Ascending aorta (tissue), 2 donors: ENCODE measurements at places on chromosomes 5 and 9.

DNA sequence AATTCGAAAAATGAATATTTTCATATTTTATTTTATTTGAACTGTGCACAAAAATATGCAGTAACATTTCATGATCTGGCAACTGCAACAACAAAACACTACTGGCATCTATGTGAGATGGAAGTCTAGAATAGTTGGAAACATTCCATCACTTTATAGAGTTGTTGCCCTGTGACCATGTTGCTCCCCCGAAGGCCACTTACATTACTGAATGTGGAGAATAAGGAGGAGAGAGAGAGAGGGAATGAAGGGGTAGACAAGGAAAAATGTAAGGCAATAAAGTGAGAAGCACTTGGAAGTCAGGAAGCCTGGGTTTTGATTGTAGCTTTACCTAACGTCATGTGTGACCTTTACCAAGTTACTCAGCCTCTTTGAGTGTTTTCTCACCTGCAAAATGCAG is 437.2 kb upstream of the EDIL3 start:
- no peak for DNase-seq

DNA sequence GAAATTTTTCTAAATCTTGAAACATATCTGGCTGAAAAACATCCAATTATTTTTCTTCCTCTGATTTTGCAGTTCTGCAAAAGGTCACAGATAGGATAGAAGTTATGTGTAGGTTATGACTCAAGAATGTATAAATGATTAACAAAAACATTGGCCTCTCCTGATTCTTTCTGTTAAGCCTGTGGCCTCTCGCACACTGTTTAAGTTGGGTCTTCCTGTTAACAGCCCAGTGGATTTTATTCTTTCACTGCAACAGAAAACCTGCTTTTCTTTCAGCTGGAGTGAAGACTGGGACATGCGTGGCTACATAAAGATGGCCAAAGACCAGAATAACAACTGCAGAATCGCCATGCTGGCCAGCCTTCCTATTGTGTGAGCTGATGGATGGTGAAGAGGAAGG is 17.1 kb upstream of the SPATA31E1 start:
- no peak for DNase-seq

DNA sequence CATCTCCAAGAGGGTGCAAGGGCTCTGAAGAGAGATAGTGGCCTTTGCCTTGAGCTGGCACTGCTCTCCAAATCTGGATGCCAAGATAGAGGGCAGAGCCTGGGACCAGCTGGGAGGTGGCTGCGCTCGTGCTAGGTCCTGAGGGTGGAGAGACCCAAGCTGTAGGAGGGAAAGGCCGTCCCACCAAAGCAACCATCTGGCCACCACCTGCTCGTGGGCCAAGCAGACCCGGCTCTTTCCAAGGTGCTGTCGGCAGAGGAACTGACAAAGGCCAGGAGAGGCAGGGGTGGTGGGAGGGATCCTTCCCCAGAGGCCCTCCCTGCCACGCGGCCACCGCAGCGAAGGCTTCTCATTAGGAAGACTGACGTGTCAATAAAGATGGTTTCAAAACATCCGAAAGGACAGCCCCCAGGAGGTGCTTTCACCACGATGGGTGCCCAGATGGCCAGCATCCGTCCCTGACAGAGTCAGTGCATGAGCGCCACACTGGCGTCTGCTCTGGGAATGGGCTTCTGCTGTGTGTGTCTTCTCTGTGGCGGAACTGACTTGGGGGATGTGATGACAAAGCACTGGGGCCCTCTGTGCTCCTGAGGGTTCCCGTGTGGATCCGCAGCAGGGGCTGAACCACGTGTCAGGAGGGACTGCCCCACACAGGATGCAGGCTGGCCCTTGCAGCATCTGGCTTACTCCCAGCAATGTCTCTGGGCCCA is 213.5 kb downstream of the FANCC start:
- DNase-seq: no peak

- no peak for DNase-seq
These were observed 88.8 kb downstream of the ANXA2R start for GRCh38 chr5:42951293-42951840.

DNA sequence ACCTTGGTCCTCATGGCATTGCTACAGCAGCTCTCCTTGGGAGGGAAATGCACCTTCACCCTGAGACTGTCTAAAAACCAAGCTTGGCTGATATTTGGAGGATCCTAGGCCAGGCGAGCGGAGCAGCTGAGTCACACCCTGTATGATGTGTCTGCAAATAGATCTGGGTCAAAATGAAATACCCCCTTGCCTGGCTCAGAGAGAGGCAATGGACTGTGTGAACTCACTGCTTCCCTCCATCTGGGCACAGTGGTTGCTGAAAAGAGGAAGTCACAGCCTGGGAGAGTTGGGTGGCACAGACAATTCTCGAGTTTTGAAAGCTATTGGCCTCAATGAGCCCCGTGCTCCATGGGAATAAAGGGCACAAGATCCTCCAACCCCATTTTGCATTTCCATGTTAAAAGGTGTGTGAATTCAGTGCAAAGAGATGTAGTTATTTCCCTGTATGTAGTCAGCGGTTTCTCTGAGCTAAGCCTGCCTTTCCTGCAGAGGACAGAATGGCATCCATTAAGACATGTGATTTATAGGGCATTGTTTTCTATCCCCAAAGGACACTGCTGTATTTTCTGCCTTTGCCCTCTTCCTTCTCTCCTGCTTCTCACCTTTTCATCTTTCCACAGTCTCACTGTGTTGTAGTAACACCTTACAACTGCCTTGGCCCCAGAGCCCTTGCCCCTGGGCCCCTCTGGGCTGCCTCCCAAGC is 177.2 kb downstream of the GADD45G start:
- peak; percentile 21 for DNase-seq

- DNase-seq: no peak
These were observed 9.5 kb downstream of the KCNV2 start for GRCh38 chr9:2726650-2727340.

- DNase-seq: no peak
These were observed 72.5 kb upstream of the CACNA1B start for GRCh38 chr9:137804908-137805630.

DNA sequence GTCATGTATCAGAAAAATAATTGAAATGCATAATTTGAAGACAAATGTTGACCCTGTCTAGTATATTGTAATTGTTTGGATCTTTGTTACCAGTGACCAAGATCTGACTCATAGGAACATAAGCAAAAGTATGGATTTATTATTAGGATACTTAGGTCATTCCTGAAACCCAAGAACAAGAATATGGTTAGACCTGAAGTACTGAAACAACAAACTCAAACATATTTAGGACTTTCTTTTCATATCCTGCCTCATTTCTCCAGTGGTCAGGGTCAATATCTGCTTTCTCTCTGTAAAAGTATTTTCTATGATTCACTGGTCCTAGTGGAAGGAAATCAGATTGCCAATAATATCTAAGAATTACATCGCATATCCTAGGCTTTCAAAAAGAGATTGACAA is 1937.1 kb upstream of the WWC1 start:
- no peak for DNase-seq

- DNase-seq: no peak
These were observed 282.5 kb upstream of the IRX4 start for GRCh38 chr5:2165203-2165602.

DNA sequence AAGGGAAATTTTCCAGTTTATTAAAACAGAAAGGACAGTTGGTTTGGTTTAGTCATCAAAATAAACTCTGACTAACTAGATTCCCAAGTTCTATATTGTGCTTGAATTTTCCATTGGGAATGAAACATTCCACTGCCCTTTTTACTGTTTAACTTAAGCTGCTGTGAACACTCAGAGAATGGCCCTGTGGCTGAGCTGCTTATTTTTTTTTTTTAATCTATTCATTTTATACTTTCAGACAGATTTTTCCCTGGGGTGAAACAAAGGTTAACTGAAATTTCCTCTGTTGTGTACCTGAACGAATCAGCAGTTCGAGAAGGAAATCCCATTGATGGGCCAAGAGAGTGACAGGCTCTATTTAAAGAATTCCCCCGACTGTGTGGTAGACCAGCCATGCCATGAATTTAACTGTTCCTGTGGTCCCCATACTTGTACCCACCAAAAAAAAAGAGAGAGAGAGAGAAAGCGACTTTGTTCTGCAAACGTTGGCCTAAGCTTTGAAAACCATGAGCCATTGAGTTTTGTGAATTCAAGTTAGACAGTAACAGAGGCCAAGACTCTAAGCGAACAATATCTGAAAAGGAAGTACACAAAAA is 138.7 kb upstream of the GRHPR start:
- DNase-seq: no peak

- DNase-seq: no peak
These were observed 1259.8 kb downstream of the PTPRD start for GRCh38 chr9:9352877-9353481.

GRCh38 chr5:169307646-169308045 is 6.7 kb upstream of the SLIT3 start:
- DNase-seq: no peak

DNA sequence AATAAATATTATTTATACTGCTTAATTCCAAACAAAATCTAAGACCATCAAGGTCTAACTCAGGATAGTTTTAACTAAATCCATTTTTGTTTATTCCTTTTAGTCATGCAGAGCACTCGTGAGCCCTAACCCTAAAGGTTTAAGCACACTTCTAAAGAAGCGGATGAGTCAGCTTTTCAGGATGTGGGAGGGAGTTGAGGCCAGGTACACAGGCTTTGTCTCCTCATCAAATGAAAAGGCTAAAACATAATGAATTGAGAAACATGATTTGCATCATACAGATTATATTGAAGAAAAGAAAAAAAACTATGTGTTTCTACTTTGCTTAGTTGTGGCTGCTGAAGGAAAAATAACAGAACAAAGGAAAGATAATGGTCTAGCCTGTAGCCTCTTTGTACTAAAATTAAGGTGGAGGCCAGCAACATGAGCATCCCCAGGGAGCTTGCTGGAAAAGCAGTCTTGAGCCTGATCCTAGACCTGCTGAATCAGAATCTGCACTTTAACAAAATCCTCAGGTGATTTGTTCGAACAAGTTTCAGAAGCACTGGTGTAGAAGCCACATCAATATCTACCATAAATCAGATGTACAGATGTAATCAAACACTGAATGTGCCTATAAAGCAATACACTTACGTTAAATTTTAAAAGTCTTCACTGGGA is 21.1 kb upstream of the ISCA1 start:
- no peak for DNase-seq

DNA sequence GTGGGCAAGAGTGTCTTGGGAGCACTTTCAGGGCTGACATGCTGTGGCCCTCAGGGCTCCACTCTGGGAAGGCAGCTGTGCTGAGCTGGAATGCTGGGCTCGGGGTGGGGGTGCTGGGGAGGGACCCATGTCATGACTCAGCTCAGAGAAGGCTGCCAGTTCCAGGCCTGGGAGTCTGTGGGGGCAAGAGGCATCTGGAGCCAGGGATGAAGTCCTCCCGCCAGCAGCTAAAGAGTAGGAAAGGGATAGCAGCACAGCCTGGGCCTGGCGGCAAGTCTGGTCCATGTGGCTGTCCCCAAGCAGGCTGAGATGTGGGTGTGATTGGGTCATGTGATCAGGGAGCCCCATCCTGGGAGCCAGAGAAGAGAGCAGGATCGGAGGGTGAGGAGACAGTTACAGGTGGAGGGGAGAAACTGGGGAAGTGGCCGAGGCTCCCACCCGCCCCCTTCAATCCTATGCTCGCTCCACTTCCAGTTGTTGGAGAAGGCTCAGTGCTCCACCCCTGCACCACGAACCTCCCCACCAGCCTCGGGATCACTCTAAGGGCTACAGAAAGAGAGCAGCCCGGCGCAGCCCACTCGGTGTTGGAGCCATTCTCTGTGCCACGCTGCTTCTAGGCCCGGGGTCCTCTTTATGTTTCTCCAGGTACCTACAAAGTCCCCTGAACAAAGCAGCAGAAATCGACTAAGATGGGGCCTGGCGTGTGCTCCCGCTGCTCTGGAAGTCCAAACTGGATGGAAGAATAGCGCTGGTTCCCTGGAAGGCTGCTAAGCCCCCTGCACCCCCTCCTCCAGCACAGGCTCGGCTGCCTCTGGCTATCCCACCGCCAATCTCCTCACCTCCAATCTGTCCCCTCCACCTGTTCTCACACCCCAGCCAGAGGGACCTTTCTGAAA is 12.0 kb downstream of the PDGFRB start:
- peak; percentile 71 for DNase-seq

GRCh38 chr5:163005949-163006348 is 431.4 kb upstream of the CCNG1 start:
- DNase-seq: no peak

DNA sequence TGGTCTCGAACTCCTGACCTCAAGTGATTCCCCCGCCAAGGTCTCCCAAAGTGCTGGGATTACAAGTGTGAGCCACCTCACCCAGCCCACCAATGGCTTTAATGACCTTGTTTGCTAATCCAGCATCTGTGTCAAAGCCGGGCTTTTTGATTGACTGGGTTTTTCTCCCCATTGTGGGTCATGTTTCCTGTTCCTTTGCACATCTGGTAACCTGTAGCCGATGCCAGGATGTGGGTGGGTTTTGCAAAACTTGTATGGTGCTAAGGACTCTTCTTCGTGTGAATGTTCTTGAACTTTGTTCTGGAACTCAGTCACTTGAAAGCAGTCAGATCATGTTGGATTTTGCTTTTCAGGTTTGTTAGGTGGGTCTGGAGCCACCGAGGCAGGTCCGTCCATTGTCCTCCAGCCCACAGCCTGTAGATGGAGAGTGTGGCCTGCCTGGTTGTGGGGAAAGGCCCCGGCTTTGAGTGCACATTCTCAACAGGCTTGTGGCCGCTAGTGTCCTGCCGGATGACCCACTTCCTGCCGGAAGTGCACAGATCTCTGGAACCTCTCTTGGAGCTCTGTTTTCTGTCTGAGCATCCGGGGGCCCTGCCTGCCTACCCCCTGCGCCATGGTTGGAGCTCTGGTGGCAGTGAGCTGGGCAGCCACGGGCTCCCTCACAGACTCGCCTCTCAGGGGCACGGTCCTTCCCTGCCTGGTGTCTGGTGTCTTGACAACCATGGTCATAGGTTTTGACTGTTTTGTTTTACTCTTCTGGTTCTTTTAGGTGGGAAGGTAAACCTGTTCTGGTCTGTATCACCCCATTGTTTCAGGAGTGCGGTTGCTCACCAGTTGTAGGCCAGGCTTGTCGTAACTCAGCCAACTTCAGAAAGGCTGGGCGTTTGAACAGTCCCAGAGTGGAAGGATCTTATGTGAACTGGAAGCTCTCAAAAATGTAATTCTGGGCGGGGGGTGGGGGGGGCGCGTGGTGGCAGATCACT is 69.6 kb upstream of the CACNA1B start:
- no peak for DNase-seq

- DNase-seq: no peak
These were observed 13.3 kb upstream of the BTNL3 start for GRCh38 chr5:180975338-180975737.

- DNase-seq: no peak
These were observed 1191.7 kb upstream of the CDH6 start for GRCh38 chr5:30001826-30002225.

- DNase-seq: no peak
These were observed 15.7 kb downstream of the PTPN3 start for GRCh38 chr9:109482391-109482916.
